ENCODE measurements at places on chromosomes 6 and 20. TPM values are rescaled to one million over a fixed set of nuclear protein-coding genes. Genes with fewer than 3 reads are reported as not detected.

LAMA4 gene
- total RNA-seq = 174 TPM

OPRM1 gene
- not detected for total RNA-seq

NHLRC1 gene
- total RNA-seq = 2.1 TPM

NRSN1 gene
- total RNA-seq = not detected

PTCRA gene
- total RNA-seq = not detected

TRIM40 gene
- not detected for total RNA-seq

RALGAPB gene
- total RNA-seq = 38.1 TPM

RIMS4 gene
- not detected for total RNA-seq

FAM209A gene
- not detected for total RNA-seq

NKX2-4 gene
- not detected for total RNA-seq

HELZ2 gene
- total RNA-seq = 32.7 TPM

SYNCRIP gene
- 122 TPM for total RNA-seq

SRMS gene
- total RNA-seq = not detected

MOXD1 gene
- total RNA-seq = 118 TPM

TFAP2A gene
- not detected for total RNA-seq

HLA-DRB5 gene
- not detected for total RNA-seq

TRAPPC3L gene
- total RNA-seq = not detected

CGAS gene
- 5.6 TPM for total RNA-seq

PKIB gene
- total RNA-seq = 5.9 TPM

ATP6V1G2 gene
- total RNA-seq = 3.3 TPM

ELOVL2 gene
- total RNA-seq = 0.89 TPM

RHAG gene
- total RNA-seq = not detected

PYGB gene
- 63.8 TPM for total RNA-seq

All from smooth muscle cell of the umbilical artery (primary cell).